ENCODE measurements at places on chromosomes 7 and 10.

GRCh38 chr10:120982507-120982906, 131.3 kb downstream of the WDR11 start:
- DNase-seq: no peak

- no peak for DNase-seq
These were observed 157.8 kb downstream of the NEURL1 start for GRCh38 chr10:103651333-103651732.

DNA sequence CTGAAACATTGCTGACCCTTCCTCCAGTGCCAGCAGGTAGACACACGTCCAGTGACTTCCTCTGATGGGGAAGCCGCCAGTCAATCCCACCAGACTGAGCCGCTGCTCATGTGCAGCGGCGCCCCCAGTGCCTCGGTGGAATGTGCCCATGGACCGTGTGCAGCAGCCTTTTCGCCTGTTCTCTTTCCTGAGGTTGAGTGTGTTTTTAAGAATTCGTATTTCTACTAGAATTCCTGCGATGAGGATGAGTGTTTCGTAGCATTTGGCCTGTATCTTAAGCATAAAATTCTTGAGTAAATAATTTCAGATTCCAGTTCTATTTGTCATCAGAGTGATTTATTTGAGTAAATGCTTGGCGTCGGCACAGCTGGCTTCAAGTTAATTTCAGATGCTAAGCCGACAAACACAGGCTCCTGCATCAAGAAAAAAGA, 35.4 kb downstream of the BNIP3 start:
- no peak for DNase-seq

DNA sequence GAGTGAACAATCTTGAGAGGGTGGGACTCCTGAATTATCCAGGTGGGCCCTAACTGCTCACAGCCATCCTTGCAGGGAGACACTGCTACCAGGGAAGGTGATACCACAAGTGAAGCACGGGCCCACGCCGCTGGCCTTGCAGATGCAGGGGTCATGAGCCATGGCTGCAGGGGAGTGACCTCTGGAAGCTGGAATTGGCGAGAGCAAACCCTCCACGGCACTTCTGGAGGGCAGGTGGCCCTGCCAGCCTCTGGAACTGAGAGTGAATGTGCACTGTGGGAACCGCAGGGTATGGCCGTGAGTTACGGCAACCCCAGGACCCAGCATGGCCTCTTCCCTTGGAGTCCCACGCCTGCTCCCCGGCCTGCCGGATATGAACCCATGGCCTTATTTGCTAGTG, 37.5 kb downstream of the STK32C start:
- DNase-seq: no peak

DNA sequence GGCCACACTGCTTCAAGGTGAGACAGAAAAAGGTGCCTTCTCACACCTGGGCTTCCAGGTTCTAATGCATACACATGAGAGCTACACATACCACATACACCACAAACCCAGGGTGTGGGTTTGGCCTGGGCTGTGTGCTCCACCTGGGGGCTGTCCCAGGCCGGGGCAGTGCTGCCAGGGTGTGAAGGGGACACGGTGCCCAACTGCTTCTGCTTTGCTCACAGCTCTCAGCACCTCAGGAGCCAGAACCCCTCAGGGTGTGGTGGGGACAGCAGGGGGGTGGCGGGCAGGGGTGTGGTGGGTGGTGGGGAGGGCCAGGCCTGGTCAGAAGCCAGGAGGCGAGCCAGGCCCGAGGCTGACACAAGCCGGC, 51.1 kb downstream of the TMEM209 start:
- DNase-seq: no peak

GRCh38 chr7:148921806-148922205, 37.7 kb upstream of the EZH2 start:
- no peak for DNase-seq

DNA sequence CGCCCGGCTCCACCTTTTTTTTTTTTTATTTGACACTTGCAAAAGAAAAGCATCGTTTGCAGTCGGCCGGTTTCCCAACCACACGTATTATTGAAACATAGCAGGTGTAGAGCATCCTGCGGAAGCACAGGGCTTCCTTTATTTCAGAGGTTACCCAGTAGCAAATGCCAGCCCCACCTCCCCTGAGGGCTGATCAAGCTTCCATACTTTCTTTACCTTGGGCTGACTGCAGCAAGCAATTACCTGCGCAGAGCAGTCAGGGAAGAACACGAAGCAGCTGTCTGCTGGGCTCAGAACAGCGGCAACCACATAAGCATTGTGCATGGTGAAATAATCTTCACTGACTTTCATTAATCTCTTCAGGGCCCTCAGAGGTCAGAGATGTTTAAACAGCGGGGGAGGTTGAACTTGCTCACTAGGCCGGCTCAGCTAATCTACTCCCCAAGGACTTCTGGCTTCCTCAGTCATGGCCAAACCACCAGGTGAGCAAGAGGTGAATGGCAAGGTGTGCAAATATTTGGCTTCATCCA, 784.7 kb upstream of the AUTS2 start:
- DNase-seq: no peak

GRCh38 chr10:66835400-66835799, 90.4 kb upstream of the LRRTM3 start:
- no peak for DNase-seq
